NCI-H1092 treated with DMSO at 0.1 percent for 48 hours (cell line): ENCODE measurements at places on chromosomes 7 and 10.

GRCh38 chr10:62433181-62433692, 59.1 kb downstream of the ZNF365 start:
- DNase-seq, result no peak

DNA sequence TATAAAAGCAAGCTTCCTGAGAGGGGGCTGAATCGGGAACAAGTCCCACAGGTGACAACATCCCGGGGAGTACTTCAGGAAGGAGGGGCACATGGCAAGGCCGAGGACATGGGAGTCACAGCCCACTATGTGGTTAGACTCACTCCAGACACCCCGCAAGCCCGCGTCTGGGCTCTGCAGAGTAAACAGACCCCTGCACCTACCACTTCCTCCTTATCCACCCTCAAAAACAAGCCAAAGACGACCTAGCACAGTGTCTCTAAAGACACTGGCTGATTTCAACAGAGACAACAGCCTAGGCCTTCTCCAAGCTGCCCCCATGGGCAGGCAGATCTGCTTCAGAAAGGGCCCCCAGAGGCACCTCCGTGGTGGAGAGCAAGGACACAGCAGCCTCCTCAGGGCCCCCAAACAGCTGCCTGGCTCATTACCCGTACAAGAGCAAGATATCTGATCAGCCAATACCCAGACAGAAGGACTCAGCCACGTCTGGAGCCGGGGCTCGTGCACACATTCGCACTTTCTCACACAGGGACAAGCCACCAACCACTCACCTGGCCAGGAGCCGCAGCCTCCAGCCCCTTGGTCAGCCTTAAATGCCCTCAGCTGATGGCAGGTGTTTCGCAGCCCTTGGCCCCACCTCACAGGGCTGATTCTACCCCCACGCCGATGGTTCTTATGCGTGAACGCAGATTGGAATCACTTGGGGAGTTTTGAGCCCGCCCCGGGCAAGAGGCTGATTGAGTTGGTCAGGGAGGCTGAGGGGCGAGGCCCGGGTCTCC, 10.7 kb upstream of the KPNA7 start:
- DNase-seq, result no peak

GRCh38 chr7:85061456-85061855, 125.4 kb downstream of the SEMA3D start:
- no peak for DNase-seq

DNA sequence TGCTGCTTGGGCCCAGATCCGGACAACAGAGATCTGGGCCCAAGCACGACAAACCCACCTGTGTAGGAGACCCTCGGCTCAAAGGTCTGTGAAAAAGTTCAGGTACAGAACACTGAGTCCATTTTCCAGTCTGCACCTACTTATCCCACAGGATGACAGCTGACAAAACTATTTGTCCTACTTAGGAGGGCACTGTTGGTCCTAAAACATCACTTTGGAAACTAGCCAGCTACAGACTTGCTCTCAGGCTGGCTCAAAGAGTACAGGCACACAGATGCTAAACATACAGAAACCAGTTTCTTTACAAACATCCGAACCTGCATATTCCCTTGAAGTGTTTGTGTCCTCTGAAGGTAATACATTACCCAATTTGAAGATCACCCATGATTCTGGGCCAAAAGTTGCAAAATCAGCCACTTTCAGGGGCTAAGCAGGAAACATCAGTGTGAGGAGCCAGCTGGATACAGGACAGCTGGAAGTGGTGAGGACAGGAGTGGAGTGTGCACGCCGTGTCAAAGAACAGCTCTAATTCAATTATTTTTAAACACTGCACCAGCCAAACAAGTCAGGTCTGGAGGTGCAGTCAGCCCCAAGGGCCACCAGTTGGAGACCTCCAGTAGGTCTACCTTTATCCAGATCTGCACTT, 88.5 kb downstream of the NOC3L start:
- DNase-seq, result no peak

DNA sequence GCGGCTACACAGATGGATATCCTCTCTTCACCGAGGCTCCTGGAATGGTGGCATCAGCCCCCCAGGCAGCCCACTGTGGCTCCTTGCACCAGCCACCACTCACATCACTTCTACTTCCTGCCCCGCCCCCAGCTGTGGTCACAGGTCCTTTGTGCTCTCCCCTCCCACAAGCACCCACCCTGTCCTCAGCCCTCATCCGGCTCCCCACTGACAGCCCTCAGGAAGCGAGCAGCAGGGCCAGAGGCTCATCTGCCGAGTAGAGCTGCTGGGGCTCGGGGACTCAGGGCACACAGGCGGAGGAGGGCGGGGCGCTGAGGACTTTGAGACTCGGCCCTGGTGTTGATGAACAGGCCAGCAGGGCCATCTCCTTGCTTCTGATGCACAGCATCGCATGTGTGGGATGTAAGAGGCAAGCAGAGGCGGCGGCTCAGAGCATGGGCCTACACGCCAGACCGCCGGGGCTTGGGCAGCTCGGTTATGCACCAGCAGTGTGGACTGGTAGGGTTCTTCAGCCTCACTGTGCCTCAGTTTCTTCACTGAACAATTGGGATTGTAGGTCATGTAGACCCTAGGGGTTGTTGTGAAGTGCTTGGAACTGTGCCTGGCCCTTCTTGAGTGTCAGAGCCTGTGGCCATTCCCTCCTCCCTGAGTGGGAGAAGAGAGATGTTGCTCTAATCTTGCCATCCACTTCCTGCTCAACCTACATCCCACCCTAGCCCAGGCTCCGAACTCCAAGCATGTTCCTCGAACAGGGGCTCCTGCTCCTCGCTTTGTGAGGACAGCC, at the start of gene PRF1:
PRF1 (minus strand) TSS at position 77 of the 784 bp plus-strand sequence. CDS start 1,839 bp downstream, outside the sequence.
- DNase-seq, result no peak
